Fibroblast of skin of right quadriceps (primary cell): ENCODE measurements at places on chromosomes 13 and 19.

GRCh38 chr19:38304866-38305429, 897 bp downstream of the C19orf33 start:
- no peak for DNase-seq

DNA sequence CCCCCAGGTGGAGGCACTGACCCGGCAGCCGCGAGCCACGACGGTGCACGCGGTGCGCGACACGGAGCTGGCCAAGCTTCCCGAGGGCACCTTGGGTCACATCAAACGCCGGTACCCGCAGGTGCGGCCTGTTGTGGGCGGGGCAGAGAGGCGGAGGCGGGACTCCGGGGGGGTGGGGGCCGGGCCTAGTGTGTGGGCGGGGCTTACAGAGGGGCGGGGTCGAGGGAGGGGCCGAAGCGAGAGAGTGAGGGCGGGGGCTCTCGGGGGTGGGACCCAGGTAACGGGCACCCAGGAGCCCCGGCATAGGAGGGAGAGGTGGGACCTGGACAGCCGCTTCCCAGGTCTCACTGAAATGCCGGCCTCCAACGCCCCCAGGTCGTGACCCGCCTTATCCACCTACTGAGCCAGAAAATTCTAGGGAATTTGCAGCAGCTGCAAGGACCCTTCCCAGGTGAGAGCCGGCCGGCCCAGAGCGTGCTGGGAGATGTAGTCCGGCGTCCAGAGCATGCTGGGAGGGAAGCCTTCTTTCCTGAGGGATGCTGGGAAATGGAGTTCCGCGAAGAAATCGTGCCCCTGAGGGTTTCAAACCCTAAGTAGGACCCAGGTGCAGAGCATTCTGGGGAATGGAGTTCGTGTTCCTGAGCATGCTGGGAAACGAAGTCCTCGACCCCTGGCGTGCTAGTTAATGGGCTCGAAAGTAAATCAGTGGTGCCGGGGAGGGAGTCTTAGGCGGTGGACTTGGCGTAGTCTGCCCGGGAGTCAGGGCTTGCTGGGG, 15.7 kb downstream of the PNPLA6 start:
- DNase-seq: peak; percentile 60

DNA sequence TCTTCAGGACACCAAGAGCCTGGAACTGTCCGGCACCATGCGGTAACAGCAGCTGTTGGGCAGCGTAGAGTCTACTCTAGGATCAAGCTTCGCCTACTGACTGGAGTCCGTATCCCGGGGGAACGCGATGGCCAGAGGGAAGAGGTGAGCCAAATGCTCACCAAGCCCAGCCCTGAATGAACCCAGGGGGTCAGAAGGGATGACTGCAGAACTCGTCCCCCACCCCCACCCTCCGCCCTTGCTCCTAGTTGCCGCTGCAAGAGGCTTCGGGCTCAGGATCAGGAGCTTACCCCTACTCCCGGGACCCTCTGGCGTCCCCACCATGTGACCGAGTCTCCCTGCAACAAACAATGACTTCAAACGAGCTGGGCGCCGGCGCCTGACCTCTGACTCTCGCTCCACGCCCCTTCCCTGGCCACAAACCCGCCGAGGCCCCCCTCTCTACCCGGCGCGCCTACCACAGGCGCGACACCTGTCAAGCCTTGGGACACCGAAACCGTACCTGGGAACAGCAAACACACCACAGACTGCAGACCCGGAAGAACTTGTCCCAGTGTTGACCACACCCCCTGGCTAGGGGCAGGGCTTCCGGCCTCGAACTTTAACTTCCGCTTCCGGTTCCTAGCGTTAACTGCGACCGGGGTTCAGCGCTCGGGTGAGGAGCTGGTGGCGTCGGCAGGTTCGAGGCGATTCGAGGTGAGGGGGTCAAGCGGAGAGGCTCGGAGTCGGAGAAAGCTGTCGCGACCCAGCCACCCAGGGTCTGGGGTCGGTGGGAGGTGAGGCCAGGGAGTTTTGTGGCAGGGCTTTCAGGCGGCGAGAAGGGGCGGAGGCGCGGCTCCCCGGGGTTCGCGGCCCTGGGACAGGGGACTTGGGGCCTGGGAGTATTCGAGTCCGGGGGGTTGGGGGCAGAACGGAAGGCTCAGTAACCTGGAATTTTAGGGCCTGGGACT, at the start of gene UBL5:
Gene UBL5, plus strand, starts transcription at position 630 of the 950 bp plus-strand sequence. CDS start 420 bp downstream, outside the sequence.
- DNase-seq: peak; percentile 78

DNA sequence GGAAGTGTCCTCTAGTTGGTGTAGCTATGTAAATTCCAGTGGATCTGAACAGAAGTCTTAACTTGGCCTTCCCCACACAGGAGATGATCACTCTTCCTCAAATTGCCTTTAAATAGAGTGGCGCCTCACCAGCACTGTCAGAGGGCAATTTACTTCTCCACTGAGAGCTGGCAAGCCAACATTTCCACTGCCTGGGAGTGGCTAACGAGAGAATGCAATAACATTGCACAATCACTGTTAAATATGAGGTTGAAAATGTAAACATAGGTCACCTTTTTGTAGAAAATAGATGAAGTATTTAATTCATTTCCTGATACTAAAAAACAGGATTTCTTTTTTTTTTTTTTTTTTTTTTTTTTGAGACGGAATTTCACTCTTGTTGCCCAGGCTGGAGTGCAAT, 55.4 kb upstream of the UBL3 start:
- DNase-seq: peak; percentile 53

DNA sequence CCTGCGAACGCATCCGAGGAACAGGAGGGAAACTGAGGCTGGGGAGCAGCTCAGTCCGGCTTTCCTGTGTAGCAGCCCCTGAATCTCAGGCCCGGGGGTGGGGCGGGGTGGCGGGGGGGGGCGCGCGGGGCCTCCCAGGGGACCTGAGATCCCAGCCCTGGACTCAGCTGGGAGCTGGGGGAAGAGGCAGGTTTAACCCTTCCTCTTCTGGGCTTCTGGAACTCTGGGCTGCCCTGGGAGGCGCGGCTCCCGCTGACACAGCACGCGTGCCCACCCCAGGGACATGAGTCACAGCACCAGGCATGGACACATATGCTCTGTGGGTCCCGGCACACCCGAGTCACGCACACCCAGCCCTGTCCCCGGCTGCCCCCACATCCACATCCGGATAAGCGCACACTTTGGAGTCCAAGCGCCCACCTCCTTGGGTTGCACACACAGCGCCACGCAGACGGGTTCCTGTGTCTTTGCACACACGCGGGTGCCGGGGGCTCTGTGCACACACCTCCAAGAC, 3.5 kb upstream of the CIRBP start:
- DNase-seq: peak; percentile 88

GRCh38 chr13:48954081-48954480, 21.6 kb upstream of the FNDC3A start:
- DNase-seq: peak; percentile 31

- no peak for DNase-seq
Measured at GRCh38 chr19:55820037-55820436, 11.8 kb downstream of the NLRP11 start.

DNA sequence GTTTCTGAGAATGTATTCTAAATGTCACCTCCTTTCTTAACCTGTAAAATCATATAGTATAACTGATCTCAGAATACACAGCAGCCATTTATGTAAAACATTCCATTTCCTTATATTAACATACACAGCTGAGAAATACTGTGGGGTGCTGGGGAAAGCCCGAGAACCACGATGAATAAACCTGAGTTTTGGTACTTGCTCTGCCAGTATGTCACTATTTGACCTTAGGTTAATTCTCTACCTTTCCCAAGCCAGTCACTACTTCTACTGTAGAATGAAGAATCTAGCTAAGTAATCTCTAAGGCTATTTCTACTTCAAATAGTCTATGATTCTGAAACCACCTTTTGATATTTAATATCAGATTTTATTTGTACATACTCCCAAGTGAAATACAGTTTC, 173.7 kb downstream of the TBC1D4 start:
- DNase-seq: no peak

- no peak for DNase-seq
Measured at GRCh38 chr19:46022431-46023310, at the start of gene PGLYRP1. Gene PGLYRP1 (minus strand): TSS chr19:46023053. CDS start chr19:46023021, 32 bp downstream.

DNA sequence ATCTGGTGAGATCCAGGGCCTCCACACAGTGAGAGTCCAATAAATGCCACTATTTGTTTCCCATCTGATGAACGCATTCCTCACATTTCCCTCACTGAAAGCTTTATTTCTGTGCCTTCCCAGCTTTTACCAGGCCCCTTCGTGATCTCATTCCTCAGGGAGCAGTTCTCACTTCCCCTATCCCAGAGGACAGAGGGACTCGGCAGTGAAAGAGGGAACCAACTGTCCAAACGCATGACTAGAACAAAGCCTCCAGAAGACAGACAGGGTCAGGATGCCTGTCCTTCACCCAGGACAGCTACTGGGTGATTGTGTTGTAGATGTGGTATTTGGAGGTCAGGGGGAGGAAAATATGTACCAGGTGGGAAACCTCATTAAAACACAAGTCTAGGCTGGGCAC, 2.0 kb upstream of the ZBTB45 start:
- DNase-seq: no peak

DNA sequence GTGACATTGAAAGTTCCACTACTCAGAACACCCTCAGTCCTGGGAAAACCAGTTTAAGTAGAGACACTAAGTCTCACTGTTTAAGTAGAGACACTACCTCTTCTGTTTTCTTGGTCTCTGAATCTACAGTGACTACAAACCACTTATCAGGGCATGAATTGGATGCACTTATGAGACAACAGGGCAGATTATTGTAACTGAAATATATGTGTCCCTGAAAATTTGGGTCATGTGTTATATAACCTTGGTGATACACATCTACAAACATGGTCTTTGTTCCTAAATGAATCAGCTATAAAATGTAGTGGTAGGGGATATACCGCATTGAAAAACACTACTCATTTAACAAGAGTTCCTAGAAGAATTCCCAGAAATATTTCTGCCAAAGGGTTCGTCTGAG, 55.7 kb downstream of the SERP2 start:
- no peak for DNase-seq

DNA sequence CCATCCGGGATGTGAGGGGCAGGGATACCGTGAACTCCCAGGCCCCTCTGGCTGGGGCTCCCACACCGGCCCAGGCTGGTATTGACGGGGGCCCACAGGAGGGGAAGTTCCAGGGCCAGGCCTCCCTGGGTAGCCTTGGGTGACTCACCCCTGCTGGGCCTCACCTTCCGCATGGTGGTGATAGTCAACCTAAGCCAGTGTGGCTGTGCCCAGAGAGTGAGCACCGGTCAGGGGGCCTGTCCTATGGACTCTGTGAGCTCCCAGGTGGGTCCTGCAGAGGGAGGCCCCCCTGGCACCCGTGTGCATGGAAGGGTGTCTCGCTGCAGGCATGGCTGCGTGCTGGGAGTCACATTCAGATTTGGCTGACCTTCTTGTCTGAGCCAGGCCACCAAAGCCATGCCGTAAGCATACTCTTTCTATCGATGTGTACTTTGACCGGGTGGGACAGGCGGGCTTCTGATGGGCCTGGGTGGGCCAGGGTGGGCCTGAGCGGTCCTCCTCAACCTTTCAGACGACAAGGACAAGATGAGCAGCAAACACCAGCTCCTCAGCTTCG, 27.6 kb downstream of the DHX34 start:
- DNase-seq: no peak

GRCh38 chr19:51727349-51727880, 3.6 kb upstream of the HAS1 start:
- peak; percentile 34 for DNase-seq

GRCh38 chr13:39105110-39105509, 66.9 kb downstream of the NHLRC3 start:
- DNase-seq: no peak

DNA sequence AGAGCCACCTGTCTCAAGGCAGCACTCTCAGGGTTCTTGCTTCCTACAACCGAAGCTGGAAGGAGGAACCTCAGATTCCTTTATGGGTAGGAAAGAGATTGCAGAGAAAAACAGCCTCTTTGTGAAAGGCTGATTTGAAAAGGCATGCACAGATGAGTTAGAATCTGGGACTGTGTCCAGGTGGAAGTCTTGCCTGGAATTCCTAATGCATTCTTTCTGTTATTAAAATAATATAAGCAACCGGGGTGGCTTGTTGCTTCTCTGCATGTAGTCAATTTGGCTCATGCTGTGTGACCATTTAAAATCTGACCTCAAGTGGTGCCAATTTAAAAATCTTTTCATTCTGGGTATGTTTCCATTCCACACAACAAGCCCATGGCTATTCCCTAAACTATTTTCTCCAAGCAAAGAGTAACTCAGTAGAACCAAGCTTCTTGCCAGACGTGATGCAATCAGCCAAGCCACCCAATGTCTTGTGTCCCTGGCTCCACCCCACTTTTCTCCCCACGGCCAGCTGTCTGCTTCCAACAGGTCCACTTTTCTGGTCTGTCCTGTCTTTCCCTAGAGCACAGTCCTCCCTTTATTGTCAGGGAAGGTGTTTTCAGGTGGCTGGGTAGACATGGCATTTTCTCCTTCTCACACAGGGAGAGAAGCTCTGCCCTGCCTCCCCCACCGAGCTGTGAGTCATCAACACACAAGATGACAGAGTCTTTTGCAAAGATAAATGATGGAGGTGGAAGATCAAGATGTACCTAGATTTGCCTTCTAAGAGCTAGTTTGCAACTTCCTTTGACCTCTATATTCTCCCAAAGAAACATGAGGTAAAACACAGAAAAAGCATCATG, 394.3 kb downstream of the FOXO1 start:
- peak; percentile 68 for DNase-seq

GRCh38 chr19:22286151-22286810, at the start of gene ZNF729:
Gene ZNF729 (plus strand): TSS chr19:22286441. CDS start chr19:22286526, 85 bp downstream.
- no peak for DNase-seq

- DNase-seq: peak; percentile 88
Measured at GRCh38 chr13:109818886-109819285, 32.5 kb upstream of the IRS2 start.

DNA sequence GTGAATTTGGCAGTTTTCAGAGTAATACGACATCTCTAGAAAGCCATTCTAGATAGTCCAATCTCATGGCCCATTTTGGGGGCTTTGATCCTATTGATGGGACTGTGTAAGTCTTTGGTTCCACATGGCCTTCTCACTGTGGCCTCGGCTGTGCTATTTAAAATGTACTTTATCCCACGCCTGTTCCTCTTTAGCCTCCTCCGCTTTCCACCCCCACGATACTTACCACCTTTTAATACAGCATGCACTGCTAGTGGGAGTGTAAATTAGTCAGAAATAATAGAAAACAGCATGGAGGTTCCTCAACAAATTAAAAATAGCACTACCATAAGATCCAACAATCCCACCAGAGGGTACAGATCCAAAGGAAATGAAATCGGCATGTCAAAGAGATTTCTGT, 28.3 kb upstream of the CEBPG start:
- no peak for DNase-seq

GRCh38 chr19:33755099-33756035, 41.3 kb upstream of the KCTD15 start:
- DNase-seq: no peak

DNA sequence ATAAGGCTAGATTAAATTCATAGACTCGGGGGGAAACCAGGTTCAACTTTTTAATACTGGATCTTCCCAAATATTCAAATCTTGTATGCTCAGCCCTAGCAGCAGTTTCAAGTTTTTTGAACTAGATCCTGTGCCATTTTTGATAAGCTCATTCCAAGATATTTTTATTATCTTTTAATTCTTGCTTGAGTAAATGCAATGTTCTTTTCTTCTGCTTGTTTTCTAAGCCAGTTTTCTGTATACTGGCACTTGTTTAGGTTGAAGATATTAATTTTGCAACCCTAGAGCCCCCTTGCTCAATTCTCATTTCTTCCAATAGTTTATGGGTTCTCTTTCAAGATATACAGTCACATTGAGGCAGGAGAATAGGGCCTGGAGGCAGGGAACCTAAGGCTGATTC, 13.1 kb upstream of the PNMA8C start:
- DNase-seq: no peak

- no peak for DNase-seq
Measured at GRCh38 chr13:52406629-52407028, 657 bp upstream of the THSD1 start.

GRCh38 chr13:26186995-26187394, 35.1 kb downstream of the RNF6 start:
- no peak for DNase-seq

GRCh38 chr19:40247178-40247577, 20.7 kb upstream of the CCNP start:
- no peak for DNase-seq
